T-helper 2 cell treated with Interferon-gamma antibody and Interleukin-4, amounts not matched to agents 100 ng/mL and 5 ng/mL, for 36 hours (primary cell): ENCODE measurements at places on chromosomes 6 and 20. TPM values are rescaled to one million over a fixed set of nuclear protein-coding genes. Genes with fewer than 3 reads are reported as not detected.

The NKX2-2 gene
- not detected in 2 replicates for total RNA-seq

The DPPA5 gene
- total RNA-seq: not detected in 2 replicates

The LY6G6F gene
- total RNA-seq: 0.34 TPM in 1 of 2 replicates, not detected in the other

The TTLL9 gene
- not detected in 2 replicates for total RNA-seq

The ZNF311 gene
- 0.66 and 0.77 TPM in 2 replicates for total RNA-seq
